Activated naive CD8-positive, alpha-beta T cell treated with anti-CD3 and anti-CD28 coated beads, Interleukin-2, amount 50 U/mL, for 16 hours (primary cell): ENCODE measurements at places on chromosomes 16 and 17.

- DNase-seq: no peak
Measured at GRCh38 chr17:8701754-8702153, 42.9 kb downstream of the CCDC42 start.

DNA sequence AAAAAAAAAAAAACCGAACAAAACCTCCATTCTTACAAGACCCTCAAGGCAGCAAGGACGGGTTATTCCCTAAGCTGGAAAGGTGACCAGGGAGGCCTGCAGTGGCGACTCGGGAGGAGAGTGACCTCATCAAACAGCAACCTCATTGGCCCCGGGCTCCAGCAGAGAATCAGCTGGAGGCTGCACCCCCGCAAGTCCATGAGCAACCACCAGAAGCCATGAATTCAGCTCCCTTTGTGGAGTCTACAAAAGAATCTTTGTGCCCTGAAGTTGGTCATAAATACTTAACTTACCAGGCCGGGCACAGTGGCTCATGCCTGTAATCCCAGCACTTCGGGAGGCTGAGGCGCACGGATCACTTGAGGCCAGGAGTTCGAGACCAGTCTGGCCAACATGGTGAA is 80.9 kb upstream of the CREBBP start:
- no peak for DNase-seq

GRCh38 chr16:22357635-22357971 is 16.8 kb downstream of the CDR2 start:
- DNase-seq: no peak

GRCh38 chr17:47928415-47928814 is 13.0 kb upstream of the PNPO start:
- no peak for DNase-seq

DNA sequence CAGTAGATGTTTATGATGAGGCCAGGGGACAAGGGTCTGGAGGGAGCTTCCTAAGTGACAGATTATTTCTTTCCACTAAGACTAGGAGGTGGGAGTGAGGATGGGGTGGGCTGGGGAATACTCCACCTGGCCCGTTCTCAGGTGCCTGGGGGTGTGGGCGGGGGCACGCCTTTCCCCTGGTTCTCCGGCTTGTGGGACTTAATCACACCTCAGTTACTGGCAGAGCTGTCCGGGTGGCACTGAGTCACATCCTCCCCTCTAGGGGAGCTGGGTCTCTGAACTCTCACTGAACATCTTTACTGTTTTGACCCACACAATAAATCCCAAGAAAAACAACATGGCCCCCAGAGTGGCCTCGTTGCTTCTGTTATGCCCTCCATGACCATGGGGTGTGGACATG is 332.8 kb downstream of the MAF start:
- DNase-seq: no peak

DNA sequence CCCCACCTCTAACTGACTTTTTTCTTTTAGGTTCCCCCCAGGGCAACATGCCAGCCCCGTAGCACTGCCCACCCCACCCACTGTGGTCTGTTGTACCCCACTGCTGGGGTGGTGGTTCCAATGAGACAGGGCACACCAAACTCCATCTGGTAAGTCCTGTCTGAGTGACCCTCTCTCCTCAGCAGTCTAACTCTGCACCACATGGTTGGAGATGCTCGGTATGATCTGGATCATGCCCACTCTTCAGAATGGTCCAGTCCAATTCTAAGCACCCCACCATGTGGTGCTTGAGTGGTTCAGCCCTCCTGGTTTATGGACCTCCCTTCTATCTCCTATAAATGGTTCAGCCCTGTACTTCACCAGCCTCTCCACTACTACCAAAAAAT is 5.9 kb downstream of the KDM6B start:
- no peak for DNase-seq

DNA sequence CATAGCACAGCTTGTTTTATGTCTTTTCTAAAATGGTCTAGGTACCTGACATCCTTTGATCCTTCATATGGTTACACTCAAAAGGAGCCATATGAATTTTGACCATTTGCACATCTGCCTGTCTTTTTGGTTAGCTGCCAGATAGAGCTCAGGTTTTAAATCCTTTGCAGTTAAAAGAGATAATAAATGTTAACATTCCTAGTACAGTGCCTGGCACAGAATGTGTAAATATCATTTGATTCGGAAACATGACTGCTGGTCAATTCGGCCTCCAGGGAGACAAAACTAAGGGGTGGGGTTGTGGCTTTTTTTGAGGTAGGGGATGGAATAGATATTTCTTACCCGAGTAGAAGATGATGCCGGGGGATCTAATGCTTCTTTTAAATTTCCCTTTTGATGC is 64.2 kb downstream of the FTO start:
- no peak for DNase-seq

- DNase-seq: no peak
Measured at GRCh38 chr17:418421-418751, 65.8 kb upstream of the RPH3AL start.

- DNase-seq: no peak
Measured at GRCh38 chr17:30082773-30083172, 33.8 kb upstream of the NSRP1 start.

GRCh38 chr17:41625602-41626001 is 1.2 kb upstream of the KRT17 start:
- no peak for DNase-seq

- DNase-seq: no peak
Measured at GRCh38 chr17:64040206-64040605, 19.8 kb upstream of the ICAM2 start.

GRCh38 chr17:21170809-21171208 is 43.2 kb downstream of the TMEM11 start:
- DNase-seq: no peak

DNA sequence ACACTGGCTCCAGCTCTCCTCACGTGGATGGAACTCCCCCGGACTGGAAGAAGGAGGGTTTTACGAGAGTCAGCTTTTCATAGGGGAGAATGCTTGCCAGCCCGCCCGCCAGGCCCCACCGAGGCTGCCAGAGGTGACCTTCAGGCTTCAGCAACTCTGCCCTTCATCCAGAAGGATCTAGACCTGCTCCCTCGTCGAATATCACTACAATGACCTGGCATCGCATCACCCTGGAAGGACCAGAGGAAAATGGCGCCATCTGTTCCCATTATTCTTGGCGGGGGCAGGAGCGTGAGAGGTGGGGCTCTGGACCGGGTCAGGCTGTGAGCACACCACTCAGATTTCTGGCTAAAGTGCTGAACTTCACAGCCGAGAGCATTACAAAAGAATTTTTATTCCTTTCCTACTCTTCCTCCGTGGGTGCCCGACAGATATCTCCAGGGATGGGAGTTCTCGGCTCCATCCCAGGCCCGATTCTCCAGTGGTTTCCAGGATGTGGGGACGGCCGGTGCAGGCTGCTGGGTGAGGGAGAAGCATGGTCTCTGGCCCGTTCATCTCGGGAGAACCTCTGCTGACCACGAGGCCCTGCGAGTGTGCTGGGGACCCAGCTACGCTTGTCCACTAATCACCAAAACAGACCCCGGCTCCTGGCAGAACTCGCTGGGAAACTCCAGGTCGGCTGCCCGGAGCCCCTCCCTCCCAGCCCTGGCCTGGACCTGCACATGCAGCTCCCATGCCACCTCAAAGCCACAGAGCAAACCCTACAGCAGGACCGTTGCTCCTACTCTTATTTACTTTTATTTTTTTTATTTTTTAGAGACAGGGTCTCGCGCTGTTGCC is 36.8 kb upstream of the ZNF469 start:
- no peak for DNase-seq

- DNase-seq: no peak
Measured at GRCh38 chr16:85261657-85262557, 149.6 kb upstream of the CIBAR2 start.

GRCh38 chr17:76557368-76558197 is 17.7 kb downstream of the PRCD start:
- DNase-seq: peak; percentile 89

DNA sequence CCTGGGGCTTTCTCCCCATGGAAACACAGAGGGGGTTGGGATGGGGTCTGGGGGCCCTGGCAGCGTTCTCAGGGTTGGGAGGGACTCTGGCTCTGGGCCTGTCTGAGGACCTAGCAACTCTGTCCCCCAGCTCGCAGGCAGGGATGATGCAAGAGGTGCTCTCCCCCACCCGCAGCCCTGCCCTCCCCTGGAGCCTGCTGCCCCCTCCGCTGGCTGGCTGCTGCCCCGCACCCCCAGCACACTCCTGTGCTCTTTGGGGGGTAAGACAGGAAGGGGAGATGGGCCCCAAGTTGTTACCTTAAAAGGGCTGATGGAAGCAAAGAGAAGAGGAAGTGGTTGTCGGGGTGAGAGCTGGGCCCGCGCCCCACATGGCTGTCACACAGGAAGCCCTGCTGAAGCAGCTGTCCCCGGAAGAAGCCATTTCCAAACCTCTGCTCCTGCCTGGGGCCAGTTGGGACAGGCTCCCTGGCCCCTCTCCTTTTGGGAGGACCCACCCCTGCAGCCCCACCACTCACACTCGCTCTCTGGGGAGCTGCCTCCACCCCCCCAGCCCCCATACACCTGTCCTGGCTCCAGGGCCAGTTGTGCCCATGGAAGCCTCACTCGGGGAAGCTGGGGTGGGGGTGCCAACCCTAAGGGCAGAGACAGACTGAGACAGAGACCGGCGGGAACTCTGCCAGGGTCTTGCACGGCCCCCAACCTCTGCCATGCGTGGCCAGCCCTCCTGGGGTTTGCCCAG is 2.5 kb downstream of the CORO1A start:
- DNase-seq: peak; percentile 43

GRCh38 chr16:10990378-10990777 is 46.0 kb downstream of the CLEC16A start:
- no peak for DNase-seq

GRCh38 chr16:45454-45853 is 8.0 kb downstream of the POLR3K start:
- DNase-seq: no peak

DNA sequence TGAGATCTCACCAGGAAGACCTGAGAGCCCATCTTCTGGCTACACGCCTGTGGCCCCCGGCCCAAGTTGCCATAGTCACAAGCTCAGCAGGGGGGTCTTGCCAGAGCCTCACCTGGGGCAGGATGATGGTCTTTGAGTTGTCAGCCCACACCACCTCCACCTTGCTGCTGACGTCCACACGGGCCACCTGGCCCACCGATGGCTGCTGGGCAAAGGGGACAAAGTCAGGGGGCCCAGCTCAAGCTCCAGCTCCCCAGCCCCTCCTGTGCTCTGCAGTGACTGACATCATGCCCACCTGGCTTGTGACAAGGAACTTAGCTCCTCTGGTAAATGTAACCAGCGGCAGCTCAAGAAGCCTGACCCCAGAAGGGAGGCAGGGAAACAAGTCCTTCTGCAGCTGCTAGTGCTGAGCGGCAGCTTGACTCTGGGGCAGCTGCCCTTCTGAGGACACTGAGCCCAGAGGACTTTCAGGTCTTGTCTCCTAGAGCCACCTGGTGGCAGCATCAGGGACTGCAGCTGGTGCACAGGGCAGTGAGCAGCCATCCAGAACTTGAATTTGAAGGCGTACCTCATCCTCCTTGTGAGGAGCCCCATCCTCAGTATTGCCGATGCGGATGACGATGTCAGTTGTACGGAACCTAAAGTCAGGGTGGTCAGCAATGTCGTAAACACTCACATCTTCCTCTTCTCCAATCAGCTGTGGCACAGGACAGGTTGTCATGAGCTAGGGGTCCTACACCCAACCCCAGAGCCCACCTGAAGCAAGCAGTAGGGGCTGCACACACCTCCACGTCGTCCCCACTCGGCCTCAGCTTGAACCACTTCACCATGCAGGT is 13.5 kb downstream of the SPHK1 start:
- DNase-seq: peak; percentile 69
